T-helper 1 cell (primary cell): ENCODE measurements at places on chromosomes 3 and 15.

GRCh38 chr3:77800893-77801292, 761.0 kb downstream of the ROBO2 start:
- no peak for DNase-seq

GRCh38 chr3:117958027-117958426, 1076.6 kb downstream of the IGSF11 start:
- DNase-seq = no peak

- no peak for DNase-seq
These were observed 39.0 kb downstream of the RASA2 start for GRCh38 chr3:141525814-141526213.

DNA sequence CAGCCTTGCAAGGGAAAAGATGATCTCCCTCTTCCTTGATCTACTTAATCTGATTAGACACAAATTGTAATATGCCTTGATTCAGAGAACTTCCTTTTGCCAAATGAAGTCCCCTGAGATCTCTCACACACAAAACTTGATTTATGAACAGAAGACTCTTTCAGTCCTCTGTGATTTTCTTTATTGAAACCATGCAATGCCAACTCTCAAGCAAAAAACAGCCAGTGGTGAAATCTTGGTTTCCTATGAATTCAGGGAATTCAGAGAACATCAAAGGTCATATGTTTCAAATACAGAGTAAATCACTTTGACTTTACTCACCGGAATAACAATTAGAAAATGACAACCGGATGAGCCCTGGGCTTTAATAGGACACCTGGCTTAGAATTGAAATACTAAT, 211.7 kb downstream of the ABHD5 start:
- DNase-seq = no peak

DNA sequence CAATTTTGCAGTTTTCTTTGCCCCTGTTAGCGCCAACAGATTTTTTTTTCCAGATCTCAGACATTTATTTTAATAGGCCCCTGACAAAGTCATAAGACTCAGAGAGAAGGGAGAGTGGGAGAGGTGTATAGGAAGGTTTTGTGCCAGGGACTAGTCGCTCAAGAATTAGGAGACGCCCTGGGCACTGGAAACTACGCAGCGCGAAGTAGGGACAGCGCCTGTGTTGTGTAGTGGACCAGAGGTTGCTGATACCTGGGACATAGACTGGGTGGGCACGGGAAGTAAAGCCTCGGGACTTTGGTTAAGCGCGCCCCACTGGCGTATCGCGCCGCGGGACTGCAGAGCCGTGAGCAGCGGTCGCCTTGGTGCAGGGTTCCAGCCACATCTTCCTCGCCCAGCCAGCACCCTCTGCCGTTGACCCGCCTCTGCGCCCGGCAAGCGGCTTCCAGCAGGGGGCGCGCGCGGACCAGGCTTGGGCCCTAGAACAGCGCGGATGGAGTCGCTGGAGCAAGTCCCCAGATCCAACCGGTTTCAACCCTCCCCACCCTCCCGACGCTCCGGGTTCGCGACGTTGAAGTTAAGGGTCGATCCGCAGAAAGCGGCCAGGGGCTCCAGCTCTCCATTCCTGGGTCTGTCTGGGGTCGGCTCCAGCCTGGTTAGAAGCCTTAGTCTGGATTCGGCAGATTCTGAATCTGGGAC, 3.0 kb upstream of the ISLR2 start:
- peak; percentile 80 for DNase-seq

DNA sequence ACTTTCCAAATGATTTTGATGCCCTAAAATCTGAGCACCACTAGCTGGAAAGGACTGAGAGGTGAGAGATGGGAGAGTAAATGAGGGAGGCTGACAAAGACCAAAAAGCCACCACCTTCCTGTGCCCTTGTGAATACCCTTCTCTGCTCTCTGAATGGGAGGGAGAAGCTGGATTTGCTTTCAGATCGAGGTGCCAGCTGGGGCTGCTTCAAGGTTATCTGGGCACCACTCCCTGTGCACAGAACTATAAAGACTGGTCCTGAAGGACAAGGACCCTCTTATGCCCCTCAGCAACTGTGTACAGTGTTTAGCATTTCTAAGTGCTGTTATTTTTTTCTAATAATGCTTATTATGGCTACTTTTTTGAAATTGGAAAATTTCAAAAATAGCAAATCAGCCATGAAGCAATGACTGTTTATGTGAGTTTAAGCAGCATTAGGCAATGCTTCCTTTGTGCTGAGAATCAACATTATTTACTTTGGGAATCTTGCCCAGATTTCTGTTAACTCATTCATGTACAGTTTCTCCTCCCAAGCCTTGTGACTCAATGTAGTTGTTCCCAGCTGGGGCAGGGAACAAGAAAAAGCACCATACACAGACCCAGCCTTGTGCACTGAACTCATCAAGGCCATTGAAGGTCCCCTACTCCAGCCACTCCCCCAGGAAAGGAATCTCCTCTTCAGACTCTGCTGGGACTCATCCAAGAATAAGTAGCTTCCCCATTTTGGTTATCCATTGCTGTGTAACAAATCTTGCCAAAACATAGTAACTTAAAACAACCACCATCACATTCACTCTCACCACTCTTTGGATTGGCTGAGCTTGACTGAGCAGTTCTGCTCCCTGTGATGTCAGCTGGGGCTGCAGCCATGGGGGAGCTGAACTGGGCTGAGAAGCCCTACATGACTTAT, 37.3 kb upstream of the CDV3 start:
- DNase-seq = no peak

- DNase-seq = no peak
These were observed 35.8 kb downstream of the MYH15 start for GRCh38 chr3:108474581-108474980.

DNA sequence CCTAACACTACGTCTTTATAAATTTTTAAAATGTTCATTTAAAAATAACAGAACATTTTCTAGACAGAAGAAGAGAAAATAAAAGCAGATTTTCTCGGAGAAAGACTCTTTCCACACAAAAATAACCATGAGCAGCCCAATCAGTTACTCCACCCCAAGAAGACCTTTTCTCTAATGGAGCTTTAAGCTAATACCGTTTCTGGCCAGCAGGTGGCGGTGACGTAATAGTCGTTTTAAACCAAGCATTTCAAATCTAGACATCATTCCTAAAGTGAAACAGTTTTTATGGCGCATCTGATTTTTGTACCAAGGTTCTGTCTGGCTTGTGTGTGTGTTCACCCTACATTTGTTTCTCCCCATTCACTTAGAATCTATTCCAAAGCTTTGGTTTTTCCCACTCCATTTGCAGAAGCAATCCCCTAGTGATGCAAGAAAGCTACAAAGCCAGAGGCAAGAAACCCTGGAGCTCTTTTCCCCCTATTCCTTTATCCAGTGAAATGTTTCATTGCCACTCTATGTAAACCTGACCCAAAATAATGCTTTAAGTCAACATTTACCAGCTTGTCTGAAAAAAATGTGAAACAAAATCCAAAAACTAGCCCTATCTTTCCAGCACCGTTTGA, 336.7 kb upstream of the IGF1R start:
- peak; percentile 31 for DNase-seq

- DNase-seq = no peak
These were observed 281.0 kb downstream of the KLF13 start for GRCh38 chr15:31607656-31608055.

DNA sequence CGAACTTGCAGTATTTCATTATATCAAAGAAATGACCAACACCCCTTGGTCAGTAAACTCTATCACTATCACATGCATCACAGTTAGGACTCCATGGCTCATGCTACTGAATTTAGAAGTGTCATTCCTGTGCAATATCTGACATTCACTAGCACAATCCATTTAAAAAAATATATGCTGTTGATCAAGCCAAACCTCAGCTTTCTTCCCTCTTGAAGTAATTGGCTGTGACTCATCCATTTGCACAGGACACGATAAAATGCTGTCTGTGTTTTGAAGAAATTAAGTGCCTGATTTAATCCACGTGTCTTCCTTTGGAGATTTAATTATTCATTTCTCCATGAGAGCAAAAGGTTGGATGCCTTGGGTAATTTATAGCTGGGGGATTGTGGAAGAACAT, 38.9 kb downstream of the CPNE4 start:
- no peak for DNase-seq

DNA sequence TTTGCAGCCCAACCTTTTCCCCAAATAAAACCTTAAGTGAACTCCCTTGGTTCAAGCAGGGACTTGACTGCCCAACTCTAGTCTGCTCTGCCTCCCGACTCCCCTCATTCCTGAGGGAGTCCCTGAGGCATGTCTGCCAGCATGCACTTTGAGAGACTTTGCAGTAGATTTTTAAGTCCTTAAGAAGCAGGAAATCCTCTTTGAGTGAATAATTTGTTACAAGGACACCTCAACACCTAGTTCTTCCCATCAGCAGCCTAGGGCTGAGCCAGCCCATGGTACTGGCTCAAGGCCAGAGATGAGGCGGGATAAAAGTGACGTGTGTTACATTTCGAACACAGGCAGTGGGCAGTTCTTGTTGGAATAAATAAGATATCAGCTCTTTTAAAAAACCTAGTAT, 204.3 kb upstream of the SLC2A2 start:
- DNase-seq = no peak
